ENCODE measurements at places on chromosomes 13 and 19. TPM values are rescaled to one million over a fixed set of nuclear protein-coding genes. Genes with fewer than 3 reads are reported as not detected.

DNA sequence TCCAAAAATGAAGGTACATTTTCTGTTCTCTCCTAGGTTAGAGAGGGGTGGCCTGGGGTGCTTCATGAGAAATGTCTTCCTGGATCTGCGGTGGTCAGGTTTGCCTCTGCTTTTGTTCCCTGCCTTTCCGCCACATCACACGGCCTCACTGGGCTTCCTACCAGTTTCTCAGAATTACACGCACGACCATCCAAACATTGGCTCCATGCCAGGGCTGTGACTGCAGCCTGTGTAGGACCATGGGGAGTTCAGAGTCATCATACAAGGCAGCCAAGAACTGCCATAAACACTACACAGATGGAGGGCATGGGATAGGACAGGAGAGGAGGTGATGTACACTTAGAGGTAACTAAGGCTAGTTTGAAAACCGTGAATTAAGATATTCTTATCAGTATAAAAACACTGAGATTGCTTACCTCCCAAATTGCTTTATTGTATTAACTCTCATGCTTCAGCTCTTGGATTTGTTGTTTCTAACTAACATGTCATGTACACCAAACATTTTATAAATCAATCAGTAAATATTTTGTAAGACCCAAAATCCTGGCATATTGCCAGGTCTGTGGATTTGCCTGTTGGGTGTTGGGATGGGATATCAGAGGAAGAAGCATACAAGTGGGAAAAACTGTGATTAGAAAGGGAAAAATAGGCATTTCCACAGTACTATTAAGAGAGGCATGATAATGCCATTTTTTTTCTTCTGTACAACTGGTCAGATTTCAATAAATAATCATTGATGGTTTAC is 45.2 kb downstream of the CDADC1 start:
- no peak overlapping the region for H3K4me3 ChIP-seq
- no peaks in the 10 kb centered on the region for H3K27me3 ChIP-seq
- no peak overlapping the region for H3K27ac ChIP-seq
- H3K36me3 ChIP-seq = no peaks in the 10 kb centered on the region
- DNase-seq = peak; percentile 82

GRCh38 chr19:16659464-16659831 is 496 bp downstream of the SMIM7 start:
- H3K36me3 ChIP-seq = peaks cover 22% of the 10 kb centered on the region
- peak overlapping the region; percentile 84 for H3K27ac ChIP-seq
- DNase-seq = no peak

- H3K27me3 ChIP-seq = no peaks in the 10 kb centered on the region
- DNase-seq = no peak
- H3K4me3 ChIP-seq = no peak overlapping the region
- H3K36me3 ChIP-seq = no peaks in the 10 kb centered on the region
Observed at GRCh38 chr19:50833802-50834167, 411 bp upstream of the KLK15 start.

- no peaks in the 10 kb centered on the region for H3K27me3 ChIP-seq
- H3K36me3 ChIP-seq = no peaks in the 10 kb centered on the region
- H3K27ac ChIP-seq = no peak overlapping the region
- no peak overlapping the region for H3K4me3 ChIP-seq
Observed at GRCh38 chr13:112175162-112176075, 108.5 kb downstream of the SOX1 start.

GRCh38 chr13:62781866-62782265 is 1366.2 kb upstream of the PCDH20 start:
- no peaks in the 10 kb centered on the region for H3K36me3 ChIP-seq
- no peak overlapping the region for H3K4me3 ChIP-seq
- no peak for DNase-seq

- H3K36me3 ChIP-seq = no peaks in the 10 kb centered on the region
- no peaks in the 10 kb centered on the region for H3K27me3 ChIP-seq
- no peak for DNase-seq
- no peak overlapping the region for H3K27ac ChIP-seq
- H3K4me1 ChIP-seq = no peaks in the 10 kb centered on the region
- H3K4me3 ChIP-seq = no peak overlapping the region
Observed at GRCh38 chr19:15104003-15104402, 3.2 kb upstream of the SYDE1 start.

DNA sequence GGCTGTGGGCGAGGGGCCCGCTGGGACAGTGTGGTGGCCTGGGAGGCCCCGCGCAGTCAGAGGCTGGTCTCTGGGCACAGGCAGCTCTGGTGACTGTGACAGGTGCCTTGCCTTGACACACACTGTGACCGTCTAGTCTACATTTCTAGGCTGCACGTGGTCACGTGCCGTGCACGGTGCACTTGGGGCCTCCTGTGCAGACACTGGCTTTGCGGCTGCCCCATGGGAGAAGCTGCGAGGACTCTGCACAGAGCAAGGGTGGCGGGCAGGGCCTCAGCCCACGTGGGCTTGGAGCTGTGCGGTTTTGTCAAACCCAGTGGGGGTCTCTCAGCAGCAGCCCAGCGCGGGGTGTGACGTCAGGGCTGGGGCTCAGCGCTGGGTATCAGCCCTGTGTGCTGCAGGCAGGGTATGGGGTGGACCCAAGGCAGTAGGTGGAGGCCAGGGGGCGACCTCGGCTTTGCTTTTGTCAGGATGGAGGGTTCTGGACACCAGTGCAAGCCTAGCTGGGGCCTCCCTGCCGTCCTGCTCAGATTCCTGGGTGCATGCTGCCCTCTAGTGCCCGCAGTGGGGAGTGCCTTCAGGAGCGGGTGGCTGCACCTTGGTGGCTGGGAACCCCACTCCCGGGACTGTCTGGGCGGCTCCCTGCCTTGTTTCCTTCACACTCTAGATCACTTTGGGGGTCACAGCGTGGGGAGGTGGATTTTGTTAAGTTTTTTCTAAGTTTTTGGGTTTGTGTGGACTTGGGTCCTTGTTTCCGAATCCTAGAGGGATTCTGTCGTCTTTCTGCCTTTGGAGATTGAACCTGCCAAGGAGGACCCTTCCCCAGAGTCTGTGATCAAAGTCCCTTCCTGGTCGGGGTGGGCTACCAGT is 62.6 kb downstream of the KDM4B start:
- H3K4me3 ChIP-seq = no peak overlapping the region
- H3K27me3 ChIP-seq = no peaks in the 10 kb centered on the region
- H3K27ac ChIP-seq = no peak overlapping the region
- peaks cover 18% of the 10 kb centered on the region for H3K36me3 ChIP-seq

DNA sequence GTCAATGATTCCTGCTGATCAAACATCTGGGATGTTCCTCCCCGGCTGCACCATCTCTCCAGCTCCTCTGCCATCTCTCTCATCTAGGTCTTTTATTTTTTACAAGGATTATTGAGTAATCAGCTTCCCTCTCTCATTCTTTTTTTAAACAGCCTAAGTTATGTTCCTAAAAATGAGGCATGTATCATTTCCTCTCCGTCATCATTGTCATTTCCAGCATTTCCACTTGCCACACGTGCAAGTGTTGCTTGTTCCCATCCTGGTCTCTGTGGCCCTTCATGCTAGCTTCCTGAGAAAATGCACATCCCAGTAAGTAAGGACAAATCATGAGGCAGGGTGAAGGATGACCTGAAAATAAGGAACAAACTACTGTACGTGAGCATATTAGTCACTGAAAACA is 102.7 kb upstream of the POSTN start:
- H3K36me3 ChIP-seq = no peaks in the 10 kb centered on the region
- no peaks in the 10 kb centered on the region for H3K27me3 ChIP-seq
- DNase-seq = no peak
- no peak overlapping the region for H3K4me3 ChIP-seq
- H3K4me1 ChIP-seq = peaks cover 13% of the 10 kb centered on the region

DNA sequence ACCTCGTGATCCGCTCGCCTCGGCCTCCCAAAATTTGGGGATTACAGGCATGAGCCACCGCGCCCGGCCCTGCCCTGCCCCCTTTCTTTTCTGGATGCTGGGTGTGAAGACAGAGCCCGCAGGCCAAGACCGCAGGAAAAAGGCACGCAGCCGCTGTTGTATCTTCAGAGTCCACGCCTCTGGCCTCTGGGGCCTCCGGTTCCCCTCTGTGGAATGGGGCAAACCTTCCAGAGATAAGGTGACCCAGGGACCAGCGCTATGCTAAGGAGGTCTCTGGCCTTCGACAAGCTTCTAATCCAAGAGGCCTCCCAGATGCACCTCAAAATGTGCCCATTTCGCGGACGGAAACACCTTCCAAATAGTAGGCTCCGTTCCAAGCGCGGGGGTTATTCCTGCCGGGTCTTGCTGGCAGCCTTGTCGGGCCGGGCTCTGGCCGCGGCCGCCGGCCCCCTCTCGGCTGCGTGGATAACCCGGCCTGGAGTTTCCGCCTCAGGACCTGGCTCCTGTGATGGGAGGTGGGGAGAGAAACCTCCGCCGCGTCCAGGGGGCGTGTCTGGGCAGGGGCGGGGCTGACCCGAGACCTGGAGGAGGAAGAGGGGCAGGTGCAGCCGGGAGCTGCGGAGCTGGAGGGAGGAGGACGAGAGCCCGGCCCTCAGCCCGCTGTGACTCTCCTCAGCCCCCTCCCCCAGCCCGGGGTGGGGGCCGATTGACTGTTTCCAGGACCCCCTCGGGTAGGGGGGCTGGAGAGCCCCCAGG is 13.1 kb downstream of the TJP3 start:
- peaks cover 21% of the 10 kb centered on the region for H3K4me1 ChIP-seq
- H3K4me3 ChIP-seq = peak overlapping the region; percentile 48
- no peak overlapping the region for H3K27ac ChIP-seq
- no peaks in the 10 kb centered on the region for H3K36me3 ChIP-seq

GRCh38 chr19:3604227-3604986 is 2.3 kb downstream of the TBXA2R start:
- H3K27ac ChIP-seq = peak overlapping the region; percentile 99
- peaks cover 11% of the 10 kb centered on the region for H3K36me3 ChIP-seq
- H3K27me3 ChIP-seq = no peaks in the 10 kb centered on the region
- peaks cover 42% of the 10 kb centered on the region for H3K4me1 ChIP-seq
- peak overlapping the region; percentile 87 for H3K4me3 ChIP-seq

DNA sequence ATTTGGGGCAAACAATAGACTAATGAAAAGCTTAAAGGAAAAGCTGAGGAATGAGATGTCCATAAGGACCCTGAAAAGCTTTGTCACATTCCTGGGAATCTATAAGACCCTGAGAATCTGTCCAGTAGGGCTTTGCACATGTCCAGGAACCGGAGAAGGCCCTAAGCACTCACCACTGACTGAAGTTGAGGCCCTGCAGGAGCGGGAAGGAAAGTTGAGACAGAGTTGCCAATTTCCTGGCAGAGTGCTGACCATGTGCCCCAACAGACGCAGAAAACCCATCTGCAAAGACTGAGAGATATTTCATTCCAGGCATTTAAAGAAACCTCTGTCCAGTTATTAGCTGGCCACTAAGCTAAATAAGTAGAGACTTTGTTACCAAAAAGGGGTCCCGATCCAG is 890.5 kb downstream of the UQCRFS1 start:
- no peaks in the 10 kb centered on the region for H3K4me1 ChIP-seq
- H3K36me3 ChIP-seq = no peaks in the 10 kb centered on the region
- no peak overlapping the region for H3K4me3 ChIP-seq
- no peak for DNase-seq
- H3K27ac ChIP-seq = no peak overlapping the region

GRCh38 chr19:2650515-2650914 is 52.0 kb downstream of the GNG7 start:
- no peaks in the 10 kb centered on the region for H3K36me3 ChIP-seq
- no peaks in the 10 kb centered on the region for H3K4me1 ChIP-seq
- no peak overlapping the region for H3K27ac ChIP-seq
- DNase-seq = no peak
- H3K27me3 ChIP-seq = no peaks in the 10 kb centered on the region
- no peak overlapping the region for H3K4me3 ChIP-seq

GRCh38 chr13:21175656-21176214 is 617 bp downstream of the SKA3 start:
- H3K4me1 ChIP-seq = peaks cover 9% of the 10 kb centered on the region
- peak overlapping the region; percentile 82 for H3K27ac ChIP-seq
- no peaks in the 10 kb centered on the region for H3K36me3 ChIP-seq
- no peak for DNase-seq

DNA sequence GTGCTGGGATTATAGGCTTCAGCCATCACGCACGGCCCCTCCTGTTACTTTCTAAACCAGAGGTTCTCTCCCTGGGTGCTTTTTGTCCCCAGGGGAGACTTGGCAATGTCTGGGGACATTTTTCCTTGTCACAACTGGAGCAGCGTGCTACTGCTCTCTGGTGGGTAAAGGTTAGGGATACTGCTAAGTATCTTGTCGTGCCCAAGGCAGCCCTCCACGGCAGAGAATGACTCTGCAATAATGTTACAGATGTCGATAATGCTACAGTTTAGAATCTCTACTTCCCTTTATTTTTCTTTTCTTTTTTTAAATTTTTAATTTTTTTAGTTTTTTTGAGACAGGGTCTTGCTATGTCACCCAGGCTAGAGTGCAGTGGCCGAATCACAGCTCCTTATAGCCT is 38.0 kb downstream of the ADGRE1 start:
- no peak overlapping the region for H3K4me3 ChIP-seq
- no peaks in the 10 kb centered on the region for H3K36me3 ChIP-seq
- H3K27ac ChIP-seq = no peak overlapping the region
- DNase-seq = no peak
- H3K27me3 ChIP-seq = no peaks in the 10 kb centered on the region

DNA sequence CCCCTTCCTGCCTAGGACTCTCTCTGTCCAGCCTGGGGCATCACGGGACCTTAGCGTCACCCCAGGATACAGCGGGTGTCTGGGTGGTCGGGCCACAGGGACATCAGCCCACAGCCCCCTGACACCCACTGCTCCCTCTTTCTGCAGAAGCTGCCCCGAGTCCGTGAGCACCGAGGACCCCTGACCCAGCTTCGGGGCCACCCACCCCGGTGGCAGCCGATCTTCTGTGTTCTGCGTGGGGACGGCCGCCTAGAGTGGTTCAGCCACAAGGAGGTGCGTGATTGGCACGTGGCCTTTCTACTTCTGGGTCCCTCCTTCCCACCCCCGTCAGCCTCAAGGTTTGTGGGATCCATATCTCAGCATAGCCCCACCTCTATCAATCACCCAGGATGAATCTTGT is 20.7 kb downstream of the PGLS start:
- DNase-seq = no peak
- H3K27ac ChIP-seq = no peak overlapping the region
- no peaks in the 10 kb centered on the region for H3K27me3 ChIP-seq
- H3K36me3 ChIP-seq = no peaks in the 10 kb centered on the region
- H3K4me3 ChIP-seq = no peak overlapping the region

OR10H5 gene
- not detected for total RNA-seq

NR2F6 gene
- total RNA-seq = 68.1 TPM

CGB2 gene
- total RNA-seq = not detected

CD37 gene
- 33.0 TPM for total RNA-seq

U2AF1L4 gene
- 42.6 TPM for total RNA-seq

TMEM59L gene
- 6.5 TPM for total RNA-seq

PSG11 gene
- total RNA-seq = not detected

SPRY2 gene
- 49.2 TPM for total RNA-seq

C3 gene
- total RNA-seq = 754 TPM

TDRD3 gene
- 18.8 TPM for total RNA-seq

ZNF613 gene
- 2.2 TPM for total RNA-seq
